ENCODE measurements at places on chromosomes 2 and 18.

DNA sequence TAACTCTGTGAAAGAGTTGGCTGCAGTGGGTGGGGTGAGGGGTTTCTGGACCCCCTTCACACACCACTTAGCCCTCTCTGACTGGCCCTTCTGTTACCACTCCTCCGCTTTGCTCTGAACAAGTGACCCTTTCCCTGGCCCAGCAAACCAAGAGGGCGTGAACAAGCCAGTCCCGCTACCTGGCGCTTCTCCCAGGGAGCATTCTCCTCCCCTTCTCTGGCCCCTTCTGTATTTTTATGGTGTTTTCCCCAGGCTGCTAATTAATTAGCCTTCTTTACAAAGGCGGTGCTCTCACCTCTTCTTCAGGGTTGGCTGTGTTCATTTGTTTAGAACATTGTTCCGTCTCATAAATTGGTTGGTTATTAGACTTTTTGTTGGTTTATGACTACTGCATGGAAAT lies 180.1 kb downstream of the MGAT5 start:
- DNase-seq, result no peak

- DNase-seq, result no peak
Measured at GRCh38 chr18:63590966-63591695, 4.0 kb downstream of the SERPINB13 start.

DNA sequence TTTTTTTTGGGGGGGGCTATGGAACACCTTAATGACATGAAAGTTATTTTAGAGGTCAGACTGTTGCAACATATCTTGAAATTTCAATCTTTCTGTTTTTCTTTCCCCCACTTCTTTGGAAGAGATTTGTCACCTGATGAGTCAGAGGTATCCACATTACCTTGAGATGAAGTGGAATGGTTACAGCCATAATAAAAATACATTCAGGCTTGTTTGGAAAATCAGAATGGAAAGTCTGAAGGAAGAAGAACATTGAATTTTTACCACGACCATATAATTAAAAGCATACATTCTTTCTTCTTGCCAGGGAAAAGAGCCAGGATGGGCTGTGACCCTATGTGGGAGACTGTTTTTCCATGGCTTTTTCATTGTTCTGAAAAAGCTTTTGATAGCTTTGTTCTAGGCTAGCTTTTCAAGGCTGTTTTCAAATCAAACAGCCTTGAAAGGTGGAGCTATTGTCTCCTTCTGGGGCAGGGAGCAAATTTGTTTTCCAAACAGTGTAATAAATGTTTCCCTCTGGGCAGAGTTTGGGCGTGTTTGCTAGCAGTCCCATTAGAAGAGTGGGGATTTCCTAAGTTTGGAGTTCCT lies 2.3 kb upstream of the GTF3C3 start:
- no peak for DNase-seq

DNA sequence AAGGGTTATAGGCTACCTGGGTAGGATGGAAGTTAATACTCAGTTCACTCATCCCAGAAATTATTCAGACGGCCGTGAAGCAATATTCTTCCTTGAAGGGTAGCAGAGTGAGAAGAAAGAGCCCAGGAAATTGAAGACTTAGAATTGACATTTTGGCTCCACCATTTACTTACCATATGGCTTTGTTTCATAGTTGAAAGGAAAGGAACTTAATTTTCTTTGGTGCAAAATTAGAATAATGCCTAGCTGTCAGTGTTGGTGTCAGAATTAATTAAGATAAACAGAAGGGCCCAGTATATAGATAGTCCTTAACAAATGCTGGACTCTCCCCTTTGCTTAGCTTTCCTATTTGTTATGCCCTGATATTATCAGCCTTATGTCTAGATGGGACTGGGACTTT lies 263.2 kb downstream of the KCNJ3 start:
- no peak for DNase-seq

DNA sequence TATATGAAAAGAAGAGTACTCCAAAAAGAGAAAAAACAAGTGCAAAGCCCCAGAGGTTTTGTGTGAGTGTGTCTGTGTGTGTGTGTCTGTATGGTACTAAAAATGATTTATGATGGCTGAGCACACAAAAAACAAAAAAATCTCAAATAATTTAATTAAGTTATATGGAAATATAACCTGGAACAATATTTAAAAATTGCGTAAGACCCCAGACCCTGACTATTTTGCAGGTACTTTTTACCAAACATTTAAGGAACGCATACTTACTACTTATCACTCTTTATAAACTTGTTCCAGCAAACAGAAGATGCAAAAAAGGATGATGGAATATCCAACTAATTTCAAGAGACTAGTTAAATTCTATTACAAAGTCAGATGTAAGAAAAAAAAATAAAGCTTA lies 317.4 kb upstream of the KCNH7 start:
- DNase-seq, result no peak

DNA sequence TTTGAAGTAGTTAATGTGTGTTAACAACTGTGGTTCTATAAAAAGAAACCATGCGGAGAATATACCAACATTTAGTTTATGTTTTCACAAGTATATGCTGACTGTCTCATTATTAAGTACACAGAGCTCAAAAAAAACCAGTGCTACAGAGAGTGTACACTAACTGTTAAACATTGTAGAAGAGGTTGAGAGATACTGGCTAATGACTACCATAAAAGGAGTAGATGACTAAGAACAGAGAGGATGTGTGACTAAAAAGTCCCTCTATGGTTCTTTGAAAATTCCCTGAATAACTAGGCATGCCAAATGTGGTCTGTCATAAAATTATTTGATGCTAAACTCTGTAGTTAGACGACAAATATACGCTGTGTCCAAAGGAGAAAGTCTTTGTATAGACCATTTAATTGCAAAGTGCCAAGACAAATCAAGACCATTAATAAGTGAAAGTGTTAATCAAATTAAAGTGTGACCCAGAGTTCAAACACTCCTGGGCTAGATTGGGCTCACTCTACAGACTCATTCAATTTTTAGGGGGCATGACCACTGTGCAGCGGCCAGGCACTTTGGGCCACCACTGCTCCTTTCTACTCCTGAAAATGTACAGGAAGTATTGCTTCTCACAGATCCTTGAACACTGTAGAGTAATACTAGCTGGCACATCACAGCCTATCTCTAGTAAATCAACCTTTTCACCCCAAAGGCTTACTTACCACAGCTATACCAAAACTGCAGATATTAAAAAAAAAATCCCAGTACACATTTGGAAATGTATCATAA lies 45.1 kb upstream of the SERTAD2 start:
- DNase-seq, result peak; percentile 78

GRCh38 chr2:12824351-12824777 lies 107.6 kb downstream of the TRIB2 start:
- DNase-seq, result no peak

- no peak for DNase-seq
Measured at GRCh38 chr2:39202639-39203369, 41.0 kb downstream of the CDKL4 start.

DNA sequence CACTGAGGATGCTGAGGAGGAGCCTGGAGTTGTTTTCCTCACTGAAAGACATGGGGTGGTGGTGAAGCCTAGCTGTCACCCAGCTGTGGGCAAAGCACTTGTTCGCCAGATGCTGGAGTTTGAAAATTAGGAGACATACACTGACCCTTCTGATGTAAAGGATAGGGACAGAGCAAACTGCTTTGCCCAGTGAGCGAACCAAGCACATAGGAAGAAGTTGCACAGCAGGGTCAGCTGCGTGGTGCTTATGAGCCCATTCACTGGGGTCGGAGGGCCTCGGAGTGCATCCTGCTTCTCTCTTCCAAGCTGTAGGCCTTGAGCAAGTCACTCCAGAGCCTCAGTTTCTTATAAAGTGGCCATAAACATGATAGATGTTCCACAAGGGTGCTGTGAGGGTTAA lies 50.9 kb downstream of the HK2 start:
- DNase-seq, result no peak

DNA sequence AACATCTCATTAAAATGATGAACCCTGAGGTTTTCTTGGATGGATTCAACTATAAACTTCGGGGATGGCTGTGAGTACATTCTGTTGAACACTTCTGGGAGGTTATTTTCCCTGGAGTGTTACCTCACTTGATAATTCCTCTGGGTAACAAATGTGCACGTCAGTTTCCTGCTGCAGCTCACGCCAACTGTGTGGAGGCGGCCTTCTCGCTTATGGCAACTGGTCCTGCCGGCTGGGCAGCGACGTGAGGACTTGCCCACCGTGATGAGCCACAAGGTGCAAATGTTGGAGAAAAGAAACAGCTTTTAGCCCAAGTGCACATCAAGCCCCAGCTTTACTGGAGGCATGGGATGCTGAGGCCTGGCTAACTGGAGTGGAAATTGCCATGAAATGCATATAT lies 15.9 kb downstream of the MYCN start:
- DNase-seq, result no peak

DNA sequence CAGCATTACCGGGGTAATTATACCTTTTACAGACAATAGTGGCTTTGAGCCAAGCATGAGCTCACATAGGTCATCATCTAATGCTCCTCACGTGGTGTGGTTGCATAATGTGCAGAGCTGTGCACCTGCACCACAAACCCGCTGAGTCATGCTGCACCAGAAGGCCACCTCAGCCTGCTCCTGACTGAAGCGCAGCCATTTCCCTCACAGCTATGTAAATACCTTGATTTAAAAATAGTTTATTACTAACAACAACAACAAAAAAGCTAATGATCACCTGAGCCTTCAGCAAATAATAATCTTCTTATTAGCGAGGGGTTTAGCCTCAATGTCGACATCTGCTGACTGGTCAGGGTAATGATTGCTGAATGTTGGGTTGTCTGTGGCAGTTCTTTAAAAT lies 238.8 kb downstream of the MBD5 start:
- no peak for DNase-seq

- no peak for DNase-seq
Measured at GRCh38 chr2:170847716-170848115, 31.0 kb downstream of the GAD1 start.

GRCh38 chr2:187405921-187406320 lies 42.1 kb downstream of the CALCRL start:
- DNase-seq, result no peak

GRCh38 chr2:106178716-106179115 lies 15.4 kb downstream of the UXS1 start:
- DNase-seq, result no peak

DNA sequence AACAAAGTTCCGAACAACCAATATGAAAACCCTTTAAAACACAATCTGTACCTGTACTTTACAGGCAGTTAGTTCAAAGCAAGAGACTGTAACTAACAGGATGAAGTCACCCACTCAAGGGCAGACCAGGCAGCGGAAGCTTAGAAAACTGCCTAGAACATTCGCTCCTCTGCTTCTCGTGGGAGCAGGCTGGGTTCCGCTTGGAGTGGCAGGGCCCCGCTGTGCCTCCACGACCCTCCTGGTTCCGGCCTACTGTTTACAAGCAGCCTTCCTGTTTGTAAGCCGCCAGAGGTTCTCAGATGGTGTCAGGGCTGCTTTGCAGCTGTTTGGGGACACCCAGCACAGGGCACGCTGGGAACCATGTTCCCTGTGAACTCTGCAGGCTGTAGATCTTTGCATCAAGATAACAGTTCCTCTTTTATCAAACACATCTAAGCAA lies 31.3 kb downstream of the CIB4 start:
- no peak for DNase-seq

GRCh38 chr2:113826346-113827285 lies 63.3 kb upstream of the ACTR3 start:
- no peak for DNase-seq

- DNase-seq, result no peak
Measured at GRCh38 chr2:216792222-216793021, 67.4 kb downstream of the TNP1 start.

- DNase-seq, result no peak
Measured at GRCh38 chr18:22385718-22386117, 32.0 kb downstream of the CTAGE1 start.

- DNase-seq, result no peak
Measured at GRCh38 chr2:220165401-220165800, 538.0 kb downstream of the SLC4A3 start.

DNA sequence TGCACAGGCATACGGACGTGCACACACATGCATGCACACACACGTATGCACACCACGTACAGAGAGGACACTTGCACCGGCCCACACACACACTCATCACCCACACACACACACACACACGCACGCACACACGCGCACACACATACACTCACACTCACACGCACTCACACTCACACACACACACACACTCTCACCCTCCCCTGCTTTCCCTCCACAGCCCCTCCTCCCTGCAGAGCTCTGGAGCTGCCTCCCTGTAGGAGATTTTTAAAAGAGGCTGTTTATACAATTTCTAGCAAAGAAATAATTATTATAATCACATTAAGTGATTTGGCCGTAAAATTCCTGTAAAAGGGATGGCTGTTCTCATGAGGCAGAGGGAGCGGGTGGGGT lies 36.5 kb upstream of the SNED1 start:
- no peak for DNase-seq

DNA sequence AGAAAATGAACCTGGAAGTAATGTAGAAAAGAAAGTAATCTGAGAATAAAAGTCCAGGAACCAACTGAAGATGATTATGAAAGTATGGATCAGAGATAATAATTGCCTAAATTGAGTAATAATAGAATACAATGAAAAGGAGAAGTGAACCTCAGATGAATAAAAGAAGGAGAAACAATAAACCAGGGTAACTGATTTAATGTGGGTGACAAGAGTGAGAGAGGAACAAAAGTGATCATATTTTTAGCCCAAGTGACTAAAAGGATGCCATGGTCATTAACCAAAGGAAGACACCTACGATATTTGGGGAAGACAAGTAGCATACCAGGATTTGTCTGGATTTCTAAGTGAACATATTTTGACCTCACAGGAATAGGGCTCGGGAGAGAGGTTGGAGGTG lies 600.6 kb downstream of the RNF144A start:
- no peak for DNase-seq

- no peak for DNase-seq
Measured at GRCh38 chr2:46435796-46436360, 43.5 kb upstream of the TMEM247 start.

DNA sequence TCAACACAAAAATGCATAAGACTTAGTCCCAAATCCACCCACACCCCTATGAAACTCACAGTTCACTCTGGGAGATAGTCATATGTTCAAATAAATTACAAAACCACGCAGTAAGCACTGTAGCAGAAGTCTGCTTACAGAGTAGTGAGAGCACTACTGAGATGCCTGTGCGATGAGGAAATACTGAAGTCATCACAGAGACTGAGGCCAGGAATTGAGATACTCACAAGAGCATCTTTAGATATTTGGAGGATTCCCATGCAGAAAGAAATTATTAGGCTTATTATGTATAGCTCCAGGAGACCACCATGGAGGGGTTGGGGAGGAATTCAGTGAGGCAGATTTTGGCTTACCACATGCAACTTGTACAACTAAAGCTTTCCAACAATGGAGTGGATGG lies 82.3 kb downstream of the ANTXR1 start:
- no peak for DNase-seq

GRCh38 chr2:56108806-56109205 lies 75.0 kb upstream of the CCDC85A start:
- DNase-seq, result no peak

DNA sequence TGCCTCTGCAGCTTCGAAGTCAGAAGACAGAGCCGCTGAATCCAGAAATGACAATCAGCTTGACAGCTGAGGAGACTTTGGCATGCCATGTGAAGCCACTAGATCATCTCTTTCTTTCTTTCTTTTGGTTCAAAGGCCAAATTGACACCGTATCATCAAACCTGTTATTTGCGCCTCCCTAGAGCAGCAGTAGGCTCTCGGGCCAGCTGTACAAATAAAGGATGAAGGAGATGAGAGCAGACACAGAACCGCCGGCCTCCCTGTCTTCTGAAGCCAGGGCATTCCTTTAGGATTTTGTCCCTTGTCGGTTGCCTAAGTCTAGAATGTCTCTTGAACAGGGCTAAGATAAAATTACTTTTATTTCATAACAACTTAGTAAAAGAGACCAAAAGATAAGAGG lies 36.8 kb downstream of the COL4A4 start:
- no peak for DNase-seq
